AG04450 (cell line): ENCODE measurements at places on chromosomes 3 and 15.

- no peak for DNase-seq
Observed at GRCh38 chr3:112089956-112090886, 4.0 kb downstream of the C3orf52 start.

DNA sequence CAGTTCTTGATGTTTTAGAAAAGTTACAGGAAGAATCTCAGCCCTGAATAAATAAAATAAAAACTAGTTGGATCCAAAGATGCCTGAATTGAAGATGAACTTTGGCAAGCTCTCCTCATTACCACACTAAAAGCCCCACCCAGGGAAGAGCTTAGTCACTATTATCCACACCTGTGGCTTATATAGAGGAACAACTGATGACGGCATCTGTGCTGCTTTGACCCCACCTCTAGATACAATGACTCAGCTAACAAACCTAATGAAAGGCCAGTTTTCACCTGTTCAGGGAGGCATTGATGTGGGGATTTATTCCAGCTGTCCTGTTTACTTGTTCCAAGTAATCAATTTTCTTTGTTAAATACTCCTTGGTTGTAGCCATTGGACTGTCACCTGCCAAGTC is 604.7 kb upstream of the EPHA6 start:
- DNase-seq, result no peak

DNA sequence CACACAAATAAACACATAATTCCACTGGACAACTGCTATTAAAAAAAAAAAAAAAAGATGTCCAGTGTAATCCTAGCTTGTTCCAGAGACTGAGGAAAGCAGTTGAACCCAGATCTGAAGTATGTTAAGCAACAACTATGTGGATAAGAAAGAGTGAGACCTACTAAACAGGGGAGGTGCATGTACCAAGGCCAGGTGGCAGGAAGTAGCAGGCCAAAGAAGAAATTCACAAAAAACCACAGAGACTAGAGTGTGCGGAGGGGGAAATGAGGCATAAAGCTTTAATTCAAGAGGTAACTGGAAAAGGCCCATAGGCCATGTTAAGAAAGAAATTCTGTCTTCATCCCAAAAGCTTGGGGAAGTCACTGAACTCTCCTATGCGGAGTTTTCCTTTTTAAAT is 490.0 kb downstream of the NAALADL2 start:
- no peak for DNase-seq

- no peak for DNase-seq
Observed at GRCh38 chr3:147431751-147432150, 22.6 kb downstream of the ZIC1 start.

GRCh38 chr3:62119139-62119538 is 254.2 kb downstream of the FEZF2 start:
- no peak for DNase-seq

GRCh38 chr15:78175330-78175729 is 26.2 kb downstream of the IDH3A start:
- DNase-seq, result no peak

DNA sequence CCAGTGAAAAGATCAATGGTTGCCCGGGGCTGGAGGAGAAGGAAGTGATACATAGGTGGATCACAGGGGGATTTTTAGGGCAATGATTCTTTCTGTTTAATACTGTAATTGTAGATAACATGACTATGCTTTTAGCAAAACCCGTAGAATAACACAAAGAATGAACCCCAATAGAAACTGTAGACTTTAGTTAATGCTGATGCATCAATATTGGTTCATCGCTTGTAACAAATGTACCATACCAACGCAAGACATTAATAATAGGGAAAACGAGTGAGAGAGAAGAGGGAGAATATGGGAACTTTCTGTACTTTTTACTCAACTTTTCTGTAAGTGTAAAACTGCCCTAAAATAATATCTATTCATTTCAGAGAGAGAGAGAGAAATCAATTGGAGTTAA is 383.3 kb upstream of the ATP11B start:
- DNase-seq, result no peak

DNA sequence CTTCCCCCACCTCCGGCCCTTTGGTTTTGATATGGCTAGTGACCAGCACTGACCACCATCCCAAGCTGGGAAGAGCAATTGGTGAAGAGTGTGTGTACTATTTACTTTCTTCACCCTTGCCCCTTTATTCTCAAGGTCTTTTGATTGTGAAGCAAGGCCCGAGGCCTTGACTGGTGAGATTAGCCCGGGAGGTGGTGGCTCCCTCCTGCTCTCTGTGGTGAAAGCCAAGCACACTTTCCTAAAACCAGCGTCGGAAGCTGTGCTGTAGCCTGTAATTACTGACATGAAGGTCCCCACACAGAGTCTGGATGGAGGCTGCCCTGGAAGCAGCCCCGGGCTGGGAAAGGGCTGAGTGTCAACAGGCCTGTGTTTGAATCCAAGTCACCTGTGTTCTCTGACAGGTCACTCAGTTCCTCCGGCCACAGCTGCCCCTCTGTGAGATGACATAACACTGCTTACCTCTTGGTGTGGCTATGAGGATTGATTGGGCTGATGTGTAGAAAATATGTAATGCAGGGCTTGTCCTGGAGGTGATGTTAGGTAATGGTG is 60.5 kb upstream of the PRR23C start:
- DNase-seq, result no peak

- no peak for DNase-seq
Observed at GRCh38 chr3:102068327-102068726, 219.0 kb downstream of the NFKBIZ start.

GRCh38 chr3:148466143-148466542 is 231.6 kb upstream of the AGTR1 start:
- DNase-seq, result no peak
